ENCODE measurements at places on chromosomes 12 and 14.

DNA sequence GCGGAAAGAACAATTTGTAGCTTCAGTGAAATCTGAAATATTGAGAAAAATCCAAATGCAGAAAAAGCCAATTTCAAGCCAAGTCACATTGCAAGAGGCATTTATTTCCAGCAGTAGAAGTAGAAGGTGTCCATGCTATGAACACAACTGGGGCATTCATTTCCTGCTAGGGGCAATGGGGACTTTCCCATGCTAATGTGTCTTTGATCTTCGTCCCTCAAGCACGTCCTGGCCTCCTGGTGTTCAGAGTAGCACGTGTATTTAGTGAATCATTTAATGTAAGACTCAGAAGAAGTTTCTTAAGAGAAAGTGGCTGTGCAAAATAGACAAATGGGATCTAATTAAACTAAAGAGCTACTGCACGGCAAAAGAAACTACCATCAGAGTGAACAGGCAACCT lies 267.9 kb downstream of the TMEM132C start:
- H3K4me3 ChIP-seq = no peak overlapping the region
- no peak overlapping the region for H3K27ac ChIP-seq
- no peak for DNase-seq
- H3K36me3 ChIP-seq = no peaks in the 10 kb centered on the region
- no peaks in the 10 kb centered on the region for H3K27me3 ChIP-seq
- no peaks in the 10 kb centered on the region for H3K4me1 ChIP-seq

DNA sequence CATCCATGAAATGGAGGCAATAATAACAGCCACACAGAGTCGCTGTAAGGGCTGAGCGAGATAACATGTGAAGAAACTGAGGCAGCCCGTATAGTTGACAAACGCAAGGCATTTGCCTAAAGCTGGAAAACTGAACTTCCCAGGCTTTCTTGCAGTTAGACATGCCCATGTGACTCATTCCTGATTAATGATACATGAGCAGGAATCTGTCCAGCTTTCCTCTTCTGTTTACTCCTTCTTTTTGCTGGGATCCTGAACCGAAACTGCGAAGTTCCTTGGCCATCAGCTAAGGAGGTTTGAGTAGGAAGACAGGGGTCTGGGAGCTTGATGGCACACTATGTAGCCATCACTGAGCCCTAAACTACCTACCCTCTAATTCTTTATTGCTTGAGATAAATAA lies 52.2 kb downstream of the ST8SIA1 start:
- no peak overlapping the region for H3K4me3 ChIP-seq
- H3K4me1 ChIP-seq = no peaks in the 10 kb centered on the region
- H3K27ac ChIP-seq = no peak overlapping the region
- H3K27me3 ChIP-seq = no peaks in the 10 kb centered on the region
- no peak for DNase-seq

- no peaks in the 10 kb centered on the region for H3K27me3 ChIP-seq
- H3K36me3 ChIP-seq = no peaks in the 10 kb centered on the region
- no peak overlapping the region for H3K27ac ChIP-seq
- no peaks in the 10 kb centered on the region for H3K4me1 ChIP-seq
Measured at GRCh38 chr14:98177551-98177950, 1094.4 kb downstream of the BCL11B start.

GRCh38 chr14:30295980-30296379 lies 263.0 kb upstream of the G2E3 start:
- H3K4me1 ChIP-seq = no peaks in the 10 kb centered on the region
- no peaks in the 10 kb centered on the region for H3K36me3 ChIP-seq
- H3K4me3 ChIP-seq = no peak overlapping the region
- DNase-seq = no peak
- no peak overlapping the region for H3K27ac ChIP-seq
- H3K27me3 ChIP-seq = no peaks in the 10 kb centered on the region

GRCh38 chr12:87943762-87944161 lies 85.4 kb downstream of the C12orf50 start:
- no peaks in the 10 kb centered on the region for H3K27me3 ChIP-seq
- DNase-seq = no peak
- no peak overlapping the region for H3K4me3 ChIP-seq
- H3K27ac ChIP-seq = no peak overlapping the region

Data from Panc1 (cell line).